ENCODE measurements at places on chromosomes 4 and X. TPM values are rescaled to one million over a fixed set of nuclear protein-coding genes. Genes with fewer than 3 reads are reported as not detected.

- no peak for DNase-seq
Measured at GRCh38 chr4:77104791-77105540, 29.2 kb upstream of the CCNI start.

- DNase-seq: no peak
Measured at GRCh38 chr4:125719987-125720386, 405.2 kb downstream of the FAT4 start.

- DNase-seq: no peak
Measured at GRCh38 chr4:174244441-174244840, 39.0 kb downstream of the FBXO8 start.

DNA sequence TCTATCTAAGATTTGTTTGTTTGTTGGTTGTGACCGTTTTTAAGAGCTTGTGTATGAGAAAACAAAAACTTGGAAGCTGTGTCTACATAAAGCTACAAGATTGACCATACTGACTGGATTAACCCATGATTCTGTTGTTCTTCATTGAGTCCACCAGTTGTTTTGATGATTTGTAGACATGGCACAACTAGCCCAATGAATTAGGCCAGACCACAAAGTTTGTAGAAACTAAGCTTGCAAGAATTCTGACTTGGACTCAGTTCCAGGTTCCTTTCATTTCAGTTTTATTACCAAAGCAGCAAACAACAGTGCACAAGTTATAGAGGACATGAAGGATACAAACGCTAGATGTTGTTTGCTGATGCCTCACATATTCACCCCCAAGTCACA, 119.3 kb downstream of the RASGEF1B start:
- no peak for DNase-seq

The LRIT3 gene
- 0.33 TPM for total RNA-seq

Data from spleen (tissue), 13 donors.